NCI-H1436 (cell line): ENCODE measurements at places on chromosomes 7 and 10.
A peak's percentile ranks its signal among the peaks of the same experiment; 100 is the strongest.

- DNase-seq, result no peak
Measured at GRCh38 chr10:76001019-76001418, 569.6 kb downstream of the LRMDA start.

GRCh38 chr10:100972115-100972903 lies 3.0 kb downstream of the SEMA4G start:
- DNase-seq, result no peak

GRCh38 chr10:78896159-78896928 lies 172.4 kb upstream of the ZMIZ1 start:
- DNase-seq, result no peak

DNA sequence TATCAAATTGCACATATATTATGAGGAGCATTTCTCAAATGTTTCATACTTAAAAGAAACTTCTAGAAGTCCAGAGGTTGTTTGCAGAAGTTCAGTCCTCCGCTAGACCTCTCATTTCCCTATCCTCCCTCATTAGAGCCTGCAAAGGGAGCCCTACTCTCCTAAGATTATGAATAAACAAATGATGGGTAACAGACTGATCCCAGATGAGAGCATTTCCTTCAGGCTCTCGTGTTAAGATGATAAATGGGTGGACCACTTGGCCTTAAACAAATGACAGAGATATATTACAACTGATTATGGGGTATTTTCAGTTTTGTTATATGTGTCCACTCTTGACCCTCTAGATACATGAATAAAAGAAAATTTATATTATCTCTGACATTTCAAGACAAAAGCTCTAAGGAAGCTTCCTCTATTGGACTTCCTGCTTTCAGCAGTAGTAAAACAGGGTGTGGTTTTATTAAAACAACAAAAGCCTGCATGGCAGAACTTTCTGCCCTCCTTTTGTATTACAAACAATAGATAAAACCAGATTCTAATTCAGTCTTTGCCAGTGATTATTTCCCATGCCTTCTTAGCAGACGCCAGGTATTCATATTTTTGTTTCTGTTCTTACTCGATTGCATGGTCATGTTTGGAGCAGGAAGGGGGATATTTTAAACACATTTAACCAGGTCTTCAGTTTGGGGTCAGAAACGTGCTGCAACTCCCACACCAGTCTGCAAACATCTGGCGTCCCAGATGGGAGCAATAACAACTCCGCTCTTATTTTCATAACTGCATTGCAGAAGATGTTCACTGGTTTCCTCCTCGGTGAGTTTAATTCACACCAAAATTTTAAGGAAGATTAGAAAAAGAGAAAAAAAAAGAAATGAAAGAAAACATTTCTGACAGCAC lies 52.4 kb upstream of the FAM204A start:
- DNase-seq, result no peak

DNA sequence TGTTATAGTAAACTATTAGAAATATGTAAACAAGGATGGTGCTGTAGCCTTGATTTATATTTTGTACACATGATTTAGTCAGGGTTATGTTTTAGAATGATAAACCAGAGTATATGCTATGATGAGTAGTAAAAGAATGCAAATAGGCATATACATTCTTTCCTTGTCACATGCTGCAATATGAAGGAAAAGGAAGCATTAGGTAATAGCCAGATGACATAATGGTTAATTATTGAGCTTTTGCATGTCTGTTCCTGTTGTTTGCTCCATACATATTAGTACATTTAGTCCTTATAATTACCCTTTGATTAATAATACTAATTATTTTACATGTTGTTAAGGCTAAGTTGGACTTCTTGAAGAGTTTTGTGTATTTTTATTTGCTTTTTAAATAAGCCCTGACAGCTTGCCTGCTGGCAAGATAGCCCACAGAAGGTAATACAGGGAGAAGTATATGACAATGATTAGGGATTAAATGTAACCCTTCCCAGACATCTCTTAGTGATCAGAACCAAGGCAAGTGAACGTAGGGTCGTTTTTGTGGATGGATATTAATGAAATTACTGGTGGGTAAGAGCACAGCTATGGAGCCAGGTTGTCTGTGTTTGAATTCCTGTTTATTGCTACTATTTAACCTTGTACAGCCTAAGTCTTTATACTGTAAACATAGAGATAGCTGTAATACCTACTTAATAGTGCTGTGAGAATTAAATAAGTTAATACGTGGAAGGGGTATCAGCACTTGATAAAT lies 68.4 kb downstream of the PHTF2 start:
- DNase-seq, result no peak

DNA sequence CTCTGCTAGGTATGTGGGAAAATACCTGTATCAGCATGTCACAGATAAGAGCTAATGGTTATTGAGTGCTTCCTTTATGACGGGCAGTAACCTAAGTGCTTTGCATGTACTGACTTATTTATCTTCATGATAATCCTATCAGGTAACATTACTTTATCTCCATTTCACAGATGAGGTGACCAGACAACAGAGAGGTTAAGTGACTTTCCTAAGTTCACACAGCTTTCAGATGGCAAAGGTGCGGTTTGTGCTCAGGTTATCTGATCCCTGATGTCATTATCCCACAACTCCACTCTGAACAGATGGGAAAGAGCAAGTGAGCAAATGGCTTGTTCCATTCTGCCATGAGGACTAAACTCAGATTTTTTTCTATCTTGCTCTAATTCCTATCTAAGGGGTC lies 217.0 kb upstream of the PODXL start:
- DNase-seq, result no peak

- DNase-seq, result no peak
Measured at GRCh38 chr7:105396566-105396965, 7.8 kb upstream of the SRPK2 start.

DNA sequence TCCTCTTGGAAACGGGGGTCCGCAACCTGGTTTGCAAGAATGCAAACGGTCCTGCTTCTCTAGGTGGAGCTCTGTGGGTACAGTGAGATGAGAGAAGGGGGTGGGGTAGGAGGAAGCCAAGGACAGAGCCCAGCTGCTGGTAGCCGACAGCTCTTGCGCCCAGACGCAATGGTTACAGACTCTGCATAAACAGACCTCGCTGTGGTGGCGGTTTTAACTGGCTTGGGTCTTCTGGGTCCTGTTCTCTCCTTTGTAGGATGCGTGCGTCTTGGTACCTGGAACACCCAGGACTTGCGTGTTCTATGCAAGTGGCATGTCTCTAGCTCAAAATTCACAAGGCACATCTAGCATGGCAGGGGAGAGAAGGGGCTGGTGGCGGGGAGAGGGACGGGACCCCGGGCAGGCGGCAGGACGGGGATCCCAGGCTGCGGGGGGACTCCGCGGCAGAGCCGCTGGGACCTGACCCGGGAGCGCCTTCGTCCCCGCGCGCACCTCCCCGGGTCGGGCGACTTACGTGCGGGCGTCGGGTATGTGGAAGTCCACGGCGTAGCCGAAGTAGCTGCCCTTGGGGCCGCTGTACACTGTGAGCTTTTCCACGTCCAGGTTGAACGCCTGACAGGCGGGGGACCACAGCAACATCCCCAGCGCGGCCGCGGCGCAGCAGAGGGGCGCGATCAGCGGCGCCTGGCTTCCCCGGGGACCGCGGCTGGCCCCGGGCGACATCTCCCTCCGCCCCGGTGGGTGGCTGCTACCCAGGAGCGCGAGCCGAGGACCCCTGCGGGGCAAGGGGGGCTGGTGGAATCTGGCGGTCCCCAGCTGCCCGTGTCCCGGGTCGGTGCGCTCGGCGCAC lies 448 bp downstream of the ITGA8 start:
- no peak for DNase-seq

GRCh38 chr7:156305351-156305750 lies 335.2 kb upstream of the RNF32 start:
- DNase-seq, result no peak

- DNase-seq, result no peak
Measured at GRCh38 chr10:78947226-78947625, 121.5 kb upstream of the ZMIZ1 start.

- no peak for DNase-seq
Measured at GRCh38 chr10:118873091-118873737, 118.4 kb upstream of the CACUL1 start.

- no peak for DNase-seq
Measured at GRCh38 chr7:9264395-9264794, 831.0 kb downstream of the NXPH1 start.

DNA sequence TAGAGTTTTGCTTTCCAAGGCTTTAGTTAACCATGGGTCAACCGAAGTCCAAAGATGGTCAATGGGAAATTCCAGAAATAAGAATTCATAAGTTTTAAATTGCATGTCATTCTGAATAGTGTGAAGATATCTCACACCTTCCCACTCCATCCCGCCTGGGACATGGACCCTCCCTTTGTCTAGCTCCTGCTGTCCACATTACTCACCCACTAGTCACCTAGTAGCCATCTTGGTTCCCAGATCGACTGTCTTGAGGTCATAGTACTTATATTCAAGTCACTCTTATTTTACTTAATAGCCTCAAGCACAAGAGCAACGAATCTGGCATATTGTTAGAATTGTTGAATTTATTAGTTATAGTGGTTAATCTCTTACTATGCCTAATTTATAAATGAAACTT lies 366.6 kb downstream of the PRPF18 start:
- no peak for DNase-seq

- DNase-seq, result no peak
Measured at GRCh38 chr7:13104128-13104527, 416.7 kb downstream of the ARL4A start.

- no peak for DNase-seq
Measured at GRCh38 chr10:49282879-49283341, 16.1 kb upstream of the C10orf71 start.

DNA sequence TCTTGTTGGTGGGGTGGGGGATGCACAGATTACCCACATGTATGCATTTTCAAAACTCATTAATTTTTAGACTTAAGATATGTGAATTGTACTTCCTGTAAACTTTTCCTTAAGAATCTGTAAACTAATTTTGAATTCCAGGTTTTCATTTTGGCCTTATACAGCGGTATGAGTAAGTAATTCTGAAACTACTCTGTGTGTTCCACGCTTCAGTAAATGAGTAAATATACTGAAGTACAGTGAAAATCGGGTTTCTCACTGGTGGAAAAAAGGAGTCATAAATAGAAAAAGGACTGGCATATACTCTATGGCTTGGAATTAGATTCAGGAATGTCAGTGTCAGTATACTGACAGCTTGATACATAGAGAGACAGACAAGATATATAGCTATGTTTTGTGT lies 72.8 kb downstream of the CTTNBP2 start:
- no peak for DNase-seq

- peak; percentile 69 for DNase-seq
Measured at GRCh38 chr7:155344618-155345433, 47.1 kb downstream of the INSIG1 start.

- DNase-seq, result no peak
Measured at GRCh38 chr7:7944619-7945282, 23.8 kb upstream of the GLCCI1 start.

GRCh38 chr7:50717181-50717580 lies 65.5 kb downstream of the GRB10 start:
- no peak for DNase-seq

GRCh38 chr10:100535338-100535714 lies 417 bp upstream of the HIF1AN start:
- no peak for DNase-seq

DNA sequence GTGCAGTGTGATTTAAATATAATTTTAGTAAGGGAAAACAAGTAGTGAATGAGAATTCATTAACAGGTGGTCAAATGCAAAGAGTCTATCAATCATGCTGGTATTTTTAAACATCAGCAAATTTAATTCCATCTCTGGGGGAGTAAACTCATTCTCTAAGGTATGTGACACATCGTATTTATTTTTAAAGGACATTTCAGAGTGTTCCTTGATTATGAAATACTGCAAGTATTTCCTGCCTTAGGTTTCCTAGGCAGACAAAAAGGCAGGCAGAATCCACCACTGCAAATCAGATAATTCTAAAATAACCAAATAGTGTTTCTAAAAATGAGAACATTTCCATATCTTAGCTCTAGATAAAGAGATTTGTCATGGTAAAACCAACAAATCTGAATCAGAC lies 193.8 kb downstream of the LRRTM3 start:
- DNase-seq, result no peak

- peak; percentile 32 for DNase-seq
Measured at GRCh38 chr10:77111611-77112550, 525.7 kb downstream of the KCNMA1 start.

DNA sequence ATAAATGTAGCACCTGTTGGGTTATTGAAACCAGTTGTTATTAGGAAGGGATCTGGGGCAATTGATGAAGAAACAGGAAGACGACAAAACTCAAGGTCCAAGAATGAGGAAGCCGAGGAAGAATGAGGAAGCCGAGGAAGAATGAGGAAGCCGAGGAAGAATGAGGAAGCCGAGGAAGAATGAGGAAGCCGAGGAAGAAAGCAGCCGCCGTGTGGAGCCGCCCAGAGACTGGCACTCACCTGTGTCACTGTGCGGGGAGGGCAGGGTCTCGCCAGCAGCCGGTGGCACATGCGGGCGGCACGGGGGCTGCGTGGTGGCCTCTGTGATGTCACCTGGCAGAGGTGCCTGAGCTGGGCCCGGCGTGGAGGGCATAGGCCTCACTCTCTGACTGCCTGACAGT lies 71.1 kb upstream of the CFAP46 start:
- DNase-seq, result no peak

DNA sequence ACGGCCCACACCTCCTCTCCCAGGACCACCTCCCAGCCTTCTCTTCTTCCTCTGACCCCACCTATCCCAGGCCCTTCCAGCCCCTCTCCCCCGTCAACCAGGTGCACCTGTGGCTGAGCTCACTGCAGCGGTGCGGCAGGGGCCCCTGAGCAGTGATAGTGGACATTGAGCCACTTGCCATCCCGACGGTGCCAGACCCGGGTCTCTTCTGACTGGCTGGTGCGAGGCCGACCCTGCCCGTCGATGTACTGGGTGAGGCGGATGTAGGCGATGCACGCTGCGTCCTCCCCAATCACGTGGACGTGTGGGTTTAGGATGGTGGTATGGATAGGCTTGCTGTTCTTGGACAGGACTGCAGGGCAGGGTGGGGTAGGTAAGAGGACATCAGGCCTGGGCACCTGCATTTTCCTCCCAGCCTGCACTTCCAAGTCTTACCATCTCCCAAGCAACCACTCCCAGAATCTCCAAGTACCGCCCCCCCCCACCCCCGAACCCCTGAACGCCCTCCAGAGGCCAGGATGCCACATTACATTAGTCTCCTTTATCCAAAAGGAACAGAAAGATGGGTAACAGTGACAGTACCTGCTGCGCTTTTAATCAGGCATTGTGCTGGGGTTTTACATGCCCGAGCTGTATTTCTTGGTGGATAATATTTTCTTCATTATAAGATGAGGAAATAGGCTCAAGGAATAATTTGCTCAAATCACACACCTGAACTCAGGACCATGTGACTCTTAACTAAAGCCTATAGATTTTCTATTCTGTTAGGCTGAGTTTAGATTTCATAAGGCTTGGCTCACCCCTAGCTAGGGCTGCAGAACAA lies 3.7 kb upstream of the NDST2 start:
- no peak for DNase-seq

- DNase-seq, result no peak
Measured at GRCh38 chr10:114347241-114347640, 57.1 kb downstream of the AFAP1L2 start.

- DNase-seq, result no peak
Measured at GRCh38 chr7:141549582-141549981, 1.6 kb upstream of the AGK start.

DNA sequence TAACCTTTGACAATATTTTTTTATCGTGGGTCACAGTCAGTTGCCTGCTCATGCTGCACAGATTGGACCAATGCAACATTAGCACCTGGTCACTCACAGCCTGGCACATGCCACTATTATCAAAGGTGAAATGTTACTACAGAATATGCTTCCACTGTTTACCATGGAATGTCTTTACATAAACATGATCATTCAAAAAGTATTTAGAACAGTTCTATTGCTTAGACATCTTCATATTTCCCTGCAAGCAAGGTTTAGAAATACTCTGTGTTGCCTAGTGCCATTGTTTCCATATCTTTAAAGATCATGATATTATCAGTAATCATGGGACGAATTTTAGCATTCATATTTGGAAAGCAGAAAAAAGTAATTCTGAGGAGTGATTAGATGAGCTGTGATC lies 179.9 kb upstream of the CHRM2 start:
- no peak for DNase-seq
